Stimulated activated CD4-positive, alpha-beta T cell treated with anti-CD3 and anti-CD28 coated beads, Interleukin-12 subunit alpha, Interleukin-12 subunit beta, amount 100 ng/mL, for 48 hours (primary cell): ENCODE measurements at places on chromosomes 6 and 20.

DNA sequence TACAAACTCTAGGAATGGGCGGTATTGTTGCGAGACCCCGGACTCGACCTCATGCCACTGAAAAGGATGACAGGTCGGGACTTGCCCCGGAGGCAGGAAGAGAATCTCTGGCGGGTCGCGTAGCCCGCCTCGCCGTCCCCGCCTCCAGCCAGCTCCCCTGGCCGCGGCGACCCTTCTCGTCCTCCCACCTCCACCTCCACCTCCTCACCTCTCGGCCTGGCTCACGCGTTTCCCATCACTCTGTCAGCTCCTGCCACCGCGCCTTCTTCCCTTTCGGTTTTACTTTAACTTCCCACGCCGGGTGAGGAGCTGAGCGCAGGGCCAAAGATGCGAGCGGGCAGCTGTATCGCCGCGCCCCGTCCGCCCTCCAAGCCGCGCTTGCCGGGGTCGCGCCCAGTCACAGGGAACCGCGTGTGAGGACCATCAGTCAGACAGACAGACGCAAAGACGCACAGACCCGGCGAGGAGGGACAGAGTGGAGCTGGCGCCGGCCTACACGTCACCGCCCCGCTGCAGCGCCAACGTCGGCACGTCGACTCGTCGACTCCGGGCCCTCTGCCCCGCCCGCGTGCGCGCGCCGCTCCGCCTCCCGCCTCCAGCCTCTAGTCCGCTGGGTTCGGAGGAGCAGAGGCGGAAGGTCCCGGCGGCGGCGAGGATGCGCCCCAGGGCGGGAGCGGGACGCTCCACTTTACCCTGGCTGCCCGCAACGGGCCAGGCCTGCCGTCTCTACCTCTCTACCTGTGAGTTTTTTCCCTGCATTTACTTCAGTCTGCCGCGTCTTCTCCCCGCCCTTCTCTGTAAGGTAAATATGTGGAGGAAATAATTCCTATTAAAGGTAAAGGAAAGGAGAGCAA lies at the start of gene ASCC3:
ASCC3 (minus strand) TSS at position 477 of the 854 bp plus-strand sequence. CDS start 13,332 bp downstream, outside the sequence.
- DNase-seq: peak; percentile 93

DNA sequence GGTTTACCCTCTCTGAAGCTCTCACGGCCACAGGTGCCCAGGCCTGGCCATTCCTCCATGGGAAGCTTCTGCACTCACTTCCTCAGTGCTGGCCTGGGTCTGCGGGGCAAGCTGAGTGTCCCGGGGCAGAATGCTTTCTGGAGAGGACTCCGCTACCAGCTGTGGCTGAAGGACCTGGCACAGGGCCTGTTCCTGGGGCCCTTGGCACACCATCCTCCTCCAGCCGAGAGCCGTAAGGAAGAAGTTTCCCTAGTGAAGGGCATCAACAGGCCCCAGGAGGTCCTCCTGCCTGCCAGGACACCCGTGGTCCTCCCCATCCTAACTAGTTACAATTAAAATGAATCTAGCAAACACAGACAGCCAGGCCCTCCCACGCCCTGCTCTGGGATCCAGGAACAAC lies 14.0 kb upstream of the KCNK15 start:
- no peak for DNase-seq

DNA sequence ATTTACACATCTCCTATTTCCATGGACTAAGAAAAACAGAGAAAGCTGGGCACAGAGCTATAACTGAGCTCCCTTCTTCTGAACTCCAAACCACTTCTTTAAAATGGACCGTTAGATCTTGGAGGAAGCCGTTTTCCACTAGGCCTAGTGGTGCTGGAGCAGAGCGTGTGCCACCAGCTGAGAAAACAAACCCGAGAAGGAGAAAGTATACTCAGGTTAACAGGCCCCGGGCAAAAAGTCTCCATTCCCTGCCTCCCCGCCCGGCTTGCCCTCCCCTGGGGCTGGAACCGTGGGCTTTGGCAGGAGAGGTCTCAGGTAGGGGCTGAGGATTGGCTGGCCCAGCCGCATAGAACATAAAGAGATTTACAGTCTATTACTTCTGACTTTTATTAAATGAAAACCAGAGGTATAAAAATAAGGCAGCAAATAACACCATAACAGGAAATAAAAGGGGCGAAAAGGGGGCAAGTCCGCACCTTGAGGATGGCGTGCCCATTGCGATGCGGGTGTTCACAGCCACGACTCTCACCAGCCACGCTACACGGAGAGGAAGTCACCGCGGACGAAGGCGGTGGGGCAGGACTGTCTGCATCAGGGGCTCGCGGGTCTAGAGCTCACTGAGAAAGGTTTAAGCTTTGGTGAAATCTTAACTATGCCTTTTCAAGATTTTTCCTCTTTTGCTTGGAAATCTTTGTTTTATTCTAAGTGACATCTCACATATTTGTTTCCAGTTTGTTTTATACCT lies 191.2 kb upstream of the GMDS start:
- no peak for DNase-seq

DNA sequence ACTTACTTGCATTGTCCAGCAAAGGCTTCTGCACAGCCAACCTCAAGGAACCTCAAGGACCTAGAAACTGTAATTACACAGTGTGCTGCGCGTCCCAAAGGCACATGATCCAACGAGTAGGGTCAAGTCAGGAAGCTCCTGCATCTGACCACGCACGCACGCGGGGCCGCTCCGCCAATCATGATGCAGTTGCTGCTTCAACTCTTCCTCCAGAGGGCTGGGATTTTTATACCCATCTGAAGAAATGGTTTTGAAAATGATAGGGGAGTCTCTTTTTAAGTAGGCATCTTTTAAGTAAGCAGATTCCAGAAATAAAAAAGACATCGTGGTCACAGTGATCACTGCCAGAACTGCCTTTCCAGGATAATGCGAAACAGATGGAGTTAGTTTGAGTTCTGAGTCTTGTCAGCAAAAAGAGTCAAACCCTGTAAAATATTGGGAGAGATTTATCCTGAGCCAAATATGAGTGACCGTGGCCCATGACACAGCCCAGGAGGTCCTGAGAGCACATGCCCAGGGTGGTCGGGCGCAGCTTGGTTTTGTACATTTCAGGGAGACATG lies 34.0 kb downstream of the KIF25 start:
- no peak for DNase-seq

DNA sequence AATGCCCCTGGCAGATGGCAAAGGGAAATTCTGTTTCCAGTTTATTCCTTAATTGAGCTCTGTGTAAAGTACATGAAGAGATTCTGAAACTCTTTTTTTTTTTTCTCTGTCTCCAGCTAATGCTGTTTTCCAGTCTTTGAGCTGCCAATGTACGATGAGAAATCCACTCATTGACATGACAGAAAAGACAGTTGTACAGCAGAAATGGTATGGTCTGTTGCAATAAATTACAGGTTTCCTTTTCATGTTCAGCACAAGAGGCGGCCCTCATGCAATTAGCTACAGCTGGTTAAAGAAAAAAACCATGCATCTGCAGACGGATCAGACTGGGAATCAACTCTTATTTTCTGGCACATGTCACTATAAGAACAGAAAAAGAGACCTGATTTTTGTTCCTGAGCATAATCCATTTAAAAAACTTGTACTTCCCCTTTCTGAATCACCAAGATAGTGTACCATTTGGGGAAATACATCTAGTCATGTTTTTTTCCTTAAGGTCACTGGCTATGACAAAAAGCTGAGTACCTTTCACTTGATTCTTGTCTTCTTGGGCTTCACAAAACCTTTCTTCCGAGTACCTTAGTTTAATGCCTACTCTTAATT lies 289.8 kb upstream of the PREP start:
- no peak for DNase-seq

GRCh38 chr6:26552640-26553188 lies 14.5 kb downstream of the HMGN4 start:
- DNase-seq: no peak

GRCh38 chr6:136922685-136923006 lies 545 bp downstream of the SLC35D3 start:
- no peak for DNase-seq

- no peak for DNase-seq
Observed at GRCh38 chr6:169230322-169230665, 23.4 kb downstream of the THBS2 start.

- DNase-seq: no peak
Observed at GRCh38 chr6:43900916-43901732, 131.1 kb downstream of the VEGFA start.

DNA sequence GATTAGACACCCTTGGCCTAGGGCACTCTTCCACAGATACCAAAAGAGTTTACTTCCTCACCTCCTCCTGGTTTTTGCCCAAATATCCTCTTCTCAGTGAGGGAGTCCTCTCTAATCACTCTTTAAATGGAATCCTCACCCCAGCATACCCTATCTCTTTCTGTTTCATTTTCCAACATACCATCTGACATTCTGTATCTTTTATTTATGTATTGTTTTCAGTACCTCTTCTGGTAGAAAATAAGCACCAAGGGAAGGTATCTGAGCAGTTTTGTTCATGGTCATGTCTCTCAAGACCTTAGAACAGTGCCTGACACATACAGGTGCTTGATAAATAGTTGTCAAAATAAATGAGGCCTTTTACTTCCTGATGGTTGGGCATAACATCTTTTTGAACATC lies 55.1 kb downstream of the KIAA0408 start:
- no peak for DNase-seq

GRCh38 chr6:5149891-5150290 lies 64.8 kb downstream of the PPP1R3G start:
- no peak for DNase-seq
